Endothelial cell of umbilical vein (primary cell): ENCODE measurements at places on chromosomes 4 and X. TPM values are rescaled to one million over a fixed set of nuclear protein-coding genes. Genes with fewer than 3 reads are reported as not detected.

GRCh38 chr4:75654905-75655304 is 18.3 kb downstream of the G3BP2 start:
- DNase-seq, result no peak
- no peaks in the 10 kb centered on the region for H3K27me3 ChIP-seq
- peaks cover 13% of the 10 kb centered on the region for H3K4me1 ChIP-seq
- H3K36me3 ChIP-seq, result peaks cover 8% of the 10 kb centered on the region

DNA sequence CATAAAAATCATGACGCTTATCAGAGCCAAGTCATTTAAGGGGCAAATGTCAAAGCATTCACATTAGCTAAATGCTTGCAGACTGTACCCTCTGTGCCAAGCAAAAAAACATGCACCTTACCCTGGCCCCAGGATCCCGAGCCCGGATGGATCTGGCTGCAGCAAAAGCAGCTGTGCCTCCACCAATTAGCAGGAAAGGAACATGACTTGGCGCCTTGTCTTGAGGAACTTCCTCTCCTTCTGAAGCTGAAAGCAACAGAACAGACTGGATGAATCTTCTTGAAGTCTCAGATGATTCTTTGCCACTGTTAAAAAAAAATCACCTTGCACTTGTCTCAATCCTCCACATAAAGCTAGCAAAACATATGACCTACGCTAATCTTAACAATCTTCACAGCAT is 18.0 kb downstream of the AIFM1 start:
- no peak for DNase-seq
- no peaks in the 10 kb centered on the region for H3K4me1 ChIP-seq
- no peak overlapping the region for H3K27ac ChIP-seq
- no peaks in the 10 kb centered on the region for H3K36me3 ChIP-seq
- no peak overlapping the region for H3K4me3 ChIP-seq
- H3K27me3 ChIP-seq, result no peaks in the 10 kb centered on the region

- H3K4me3 ChIP-seq, result no peak overlapping the region
- H3K27me3 ChIP-seq, result no peaks in the 10 kb centered on the region
- no peak for DNase-seq
- no peaks in the 10 kb centered on the region for H3K4me1 ChIP-seq
- H3K36me3 ChIP-seq, result no peaks in the 10 kb centered on the region
- H3K27ac ChIP-seq, result no peak overlapping the region
Observed at GRCh38 chrX:46681849-46682248, 77.1 kb downstream of the SLC9A7 start.

DNA sequence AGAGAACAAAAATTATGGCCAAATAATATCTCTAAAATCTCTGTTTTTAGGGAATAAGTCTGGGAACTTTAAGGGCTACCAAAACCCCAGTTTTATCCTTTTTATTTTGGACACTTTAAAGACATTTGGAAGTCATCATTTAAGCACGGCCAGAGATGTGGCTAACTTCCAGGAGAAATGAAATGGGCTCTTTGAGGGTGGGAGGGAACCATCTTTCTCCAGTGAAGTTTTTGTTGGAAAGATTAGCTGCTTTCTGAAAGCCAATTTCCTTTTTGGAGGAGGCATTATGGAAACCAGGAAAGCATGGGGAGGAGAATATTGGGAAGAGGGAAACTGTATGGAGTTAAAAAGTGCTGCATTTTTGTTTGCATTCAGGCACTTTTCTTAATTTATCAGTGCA is 4.8 kb downstream of the VSIG1 start:
- H3K27me3 ChIP-seq, result no peaks in the 10 kb centered on the region
- H3K36me3 ChIP-seq, result no peaks in the 10 kb centered on the region
- no peak overlapping the region for H3K27ac ChIP-seq
- H3K4me3 ChIP-seq, result no peak overlapping the region
- no peaks in the 10 kb centered on the region for H3K4me1 ChIP-seq

DNA sequence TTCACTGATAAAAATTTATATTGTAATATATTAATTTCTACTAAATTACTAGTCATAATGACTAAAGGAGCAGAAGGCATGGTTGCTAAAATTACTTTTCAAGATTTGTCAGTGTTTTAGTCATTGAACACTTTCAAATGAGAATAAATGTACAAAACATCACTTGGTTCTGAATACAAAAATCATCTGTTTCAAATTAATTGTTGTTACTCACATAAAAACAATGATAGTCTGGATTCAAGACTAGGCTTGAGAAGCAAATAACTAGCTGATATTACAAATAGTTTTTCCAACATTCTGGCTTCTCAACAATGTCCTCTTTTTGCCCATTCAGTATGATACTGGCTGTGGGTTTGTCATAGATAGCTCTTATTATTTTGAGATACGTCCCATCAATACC is 112.5 kb downstream of the ANAPC10 start:
- H3K27ac ChIP-seq, result no peak overlapping the region
- H3K36me3 ChIP-seq, result no peaks in the 10 kb centered on the region
- DNase-seq, result no peak
- no peaks in the 10 kb centered on the region for H3K27me3 ChIP-seq
- H3K4me3 ChIP-seq, result no peak overlapping the region

GRCh38 chr4:76279462-76279861 is 27.1 kb upstream of the STBD1 start:
- DNase-seq, result no peak
- H3K4me3 ChIP-seq, result no peak overlapping the region
- peaks cover 11% of the 10 kb centered on the region for H3K27me3 ChIP-seq
- no peaks in the 10 kb centered on the region for H3K4me1 ChIP-seq

DNA sequence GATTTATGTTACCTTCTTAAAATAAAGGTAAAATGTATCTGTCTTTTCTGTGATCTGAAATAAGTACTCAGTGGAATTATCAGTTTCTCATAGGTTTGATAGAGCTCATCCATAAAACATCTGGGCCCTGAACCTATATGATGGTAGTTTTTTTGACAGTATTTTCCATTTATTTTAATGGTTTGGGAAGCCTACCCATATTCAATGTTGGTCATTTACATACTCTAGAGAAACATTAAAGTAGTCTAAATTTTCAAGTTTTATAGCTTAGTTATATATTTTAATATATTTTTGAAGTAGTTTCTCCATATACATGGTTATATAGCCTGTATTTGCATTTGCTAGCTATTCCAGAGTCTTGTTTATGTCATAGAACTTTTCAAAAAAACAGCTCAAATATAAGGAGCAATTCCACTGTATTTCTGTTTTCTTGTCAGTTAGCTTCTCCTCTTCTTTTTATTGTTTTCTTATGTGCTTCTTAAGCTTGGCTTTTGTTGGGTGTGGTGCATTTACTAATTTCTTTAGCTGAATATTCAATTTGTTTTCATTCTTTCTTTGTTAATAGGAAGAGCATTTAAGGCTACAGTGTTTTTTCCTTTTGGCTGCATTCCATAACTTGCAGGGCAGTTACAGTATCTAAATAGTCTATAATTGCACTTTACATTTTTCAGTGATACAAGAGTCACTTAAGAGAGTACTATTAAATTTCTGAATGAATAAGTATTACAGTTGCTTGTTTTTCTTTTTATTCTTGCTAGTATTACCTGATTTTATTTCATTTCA is 181.4 kb downstream of the DKK2 start:
- H3K4me1 ChIP-seq, result no peaks in the 10 kb centered on the region
- H3K36me3 ChIP-seq, result no peaks in the 10 kb centered on the region
- H3K27ac ChIP-seq, result no peak overlapping the region

GRCh38 chr4:72564184-72564583 is 4.8 kb downstream of the ADAMTS3 start:
- H3K4me1 ChIP-seq, result peaks cover 15% of the 10 kb centered on the region
- no peak overlapping the region for H3K4me3 ChIP-seq
- no peaks in the 10 kb centered on the region for H3K27me3 ChIP-seq
- no peak overlapping the region for H3K27ac ChIP-seq

- no peak for DNase-seq
- H3K4me1 ChIP-seq, result no peaks in the 10 kb centered on the region
- no peaks in the 10 kb centered on the region for H3K27me3 ChIP-seq
- no peak overlapping the region for H3K27ac ChIP-seq
- H3K4me3 ChIP-seq, result no peak overlapping the region
- H3K36me3 ChIP-seq, result no peaks in the 10 kb centered on the region
Observed at GRCh38 chr4:63728480-63729177, 680.6 kb downstream of the TECRL start.

DNA sequence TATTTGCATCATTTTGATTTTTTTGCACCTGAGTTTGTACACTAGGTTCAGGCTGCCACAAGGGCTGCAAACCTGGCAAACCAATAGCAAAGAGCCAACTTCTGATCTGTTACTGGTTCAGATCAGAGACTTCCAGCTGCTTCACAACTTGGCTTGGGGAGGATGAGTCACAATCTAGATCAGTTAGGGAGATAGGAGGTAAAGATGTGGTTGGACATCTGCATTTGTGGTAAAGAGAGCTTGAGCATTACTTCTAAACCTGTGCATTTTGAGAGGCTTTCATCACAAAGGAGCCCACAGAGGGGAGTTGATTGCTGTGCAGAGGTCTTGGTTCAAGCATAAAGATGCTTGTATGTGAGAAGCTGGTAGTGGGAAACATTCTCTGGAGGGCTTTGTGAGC is 34.5 kb downstream of the LINC00632 start:
- no peak for DNase-seq
- H3K27ac ChIP-seq, result no peak overlapping the region
- H3K4me1 ChIP-seq, result no peaks in the 10 kb centered on the region
- no peaks in the 10 kb centered on the region for H3K36me3 ChIP-seq

DNA sequence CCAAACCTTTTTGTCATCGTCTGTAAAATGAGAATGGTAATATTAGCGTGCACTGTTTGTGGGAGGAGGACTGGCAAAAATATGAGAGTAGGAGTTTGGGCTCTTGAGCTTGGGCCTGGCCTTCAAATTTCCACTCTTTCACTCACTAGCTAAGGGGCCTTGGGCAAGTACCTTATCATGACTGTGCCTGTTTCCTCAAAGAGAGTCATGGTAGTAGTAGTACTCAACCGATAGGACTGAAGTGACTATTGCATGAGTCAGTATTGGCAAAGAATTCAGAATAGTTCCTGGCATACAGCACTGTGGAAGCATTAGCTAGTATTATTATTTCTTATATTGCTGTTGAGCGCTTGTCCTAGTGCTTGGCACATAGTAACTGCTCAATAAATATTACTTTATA is 16.0 kb upstream of the RBM3 start:
- H3K4me3 ChIP-seq, result no peak overlapping the region
- peak; percentile 53 for DNase-seq
- no peaks in the 10 kb centered on the region for H3K36me3 ChIP-seq
- H3K27ac ChIP-seq, result peak overlapping the region; percentile 41

- H3K36me3 ChIP-seq, result no peaks in the 10 kb centered on the region
- H3K4me3 ChIP-seq, result no peak overlapping the region
- no peaks in the 10 kb centered on the region for H3K4me1 ChIP-seq
Observed at GRCh38 chr4:179521952-179522351, 2079.7 kb upstream of the AGA start.

- H3K27me3 ChIP-seq, result no peaks in the 10 kb centered on the region
- H3K4me3 ChIP-seq, result no peak overlapping the region
- DNase-seq, result no peak
- H3K36me3 ChIP-seq, result no peaks in the 10 kb centered on the region
- no peaks in the 10 kb centered on the region for H3K4me1 ChIP-seq
Observed at GRCh38 chr4:181933471-181933870, 309.7 kb upstream of the TENM3 start.

- no peak for DNase-seq
- H3K4me3 ChIP-seq, result no peak overlapping the region
- no peaks in the 10 kb centered on the region for H3K36me3 ChIP-seq
- H3K4me1 ChIP-seq, result no peaks in the 10 kb centered on the region
Observed at GRCh38 chr4:100809506-100809905, 291.7 kb upstream of the EMCN start.

- no peaks in the 10 kb centered on the region for H3K27me3 ChIP-seq
- peak overlapping the region; percentile 64 for H3K27ac ChIP-seq
- peaks cover 23% of the 10 kb centered on the region for H3K4me1 ChIP-seq
- H3K36me3 ChIP-seq, result no peaks in the 10 kb centered on the region
Observed at GRCh38 chr4:6278801-6279197, 9.1 kb downstream of the WFS1 start.

DNA sequence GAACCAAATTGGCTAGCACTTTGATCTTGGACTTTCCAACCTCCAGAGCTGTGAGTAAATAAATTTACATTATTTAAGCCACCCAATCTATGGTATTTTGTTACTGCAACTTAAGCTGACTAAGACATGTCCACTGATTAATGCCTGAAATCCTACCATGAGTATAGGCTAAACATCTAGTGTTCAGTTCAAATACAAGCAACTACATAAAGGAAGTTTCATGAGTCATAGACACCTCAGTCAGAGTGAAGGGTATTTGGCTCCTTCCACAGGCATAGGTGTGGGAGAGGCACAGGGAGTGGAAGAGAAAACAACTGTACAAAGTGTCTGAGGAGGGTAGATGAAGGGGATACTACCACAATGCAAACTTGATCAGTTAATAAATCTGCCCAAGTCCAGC is 35.5 kb upstream of the PCDH19 start:
- no peak overlapping the region for H3K27ac ChIP-seq
- no peaks in the 10 kb centered on the region for H3K36me3 ChIP-seq
- H3K27me3 ChIP-seq, result no peaks in the 10 kb centered on the region
- H3K4me3 ChIP-seq, result no peak overlapping the region
- peaks cover 10% of the 10 kb centered on the region for H3K4me1 ChIP-seq

- no peak overlapping the region for H3K27ac ChIP-seq
- H3K36me3 ChIP-seq, result no peaks in the 10 kb centered on the region
- DNase-seq, result peak; percentile 14
- no peaks in the 10 kb centered on the region for H3K4me1 ChIP-seq
- H3K27me3 ChIP-seq, result no peaks in the 10 kb centered on the region
Observed at GRCh38 chrX:22666441-22666840, 333.3 kb upstream of the DDX53 start.

DNA sequence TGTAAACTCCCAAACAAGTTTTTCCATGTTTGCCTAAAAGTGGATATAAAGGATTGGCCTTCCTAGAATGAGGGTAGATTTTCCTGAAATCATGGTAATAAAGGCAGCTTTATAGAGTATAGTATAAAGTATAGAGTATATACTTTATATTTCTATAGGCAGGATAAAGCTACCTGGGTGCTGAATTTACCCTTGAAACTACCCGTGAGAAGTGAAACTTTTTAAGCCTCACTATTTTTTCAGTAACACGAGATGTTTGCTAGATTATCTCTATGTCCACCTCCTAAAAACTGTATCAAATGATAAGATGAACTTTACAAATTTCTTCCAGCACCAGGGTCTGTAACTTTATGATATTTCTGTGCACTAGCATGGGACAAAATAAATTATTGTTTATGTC is 340.0 kb upstream of the GALNTL6 start:
- H3K27ac ChIP-seq, result no peak overlapping the region
- no peaks in the 10 kb centered on the region for H3K27me3 ChIP-seq
- DNase-seq, result no peak
- H3K4me3 ChIP-seq, result no peak overlapping the region
- H3K4me1 ChIP-seq, result no peaks in the 10 kb centered on the region
- no peaks in the 10 kb centered on the region for H3K36me3 ChIP-seq

Gene TRAM1L1
- total RNA-seq, result 0.88 and 1.1 TPM in 2 replicates

Gene EDA
- 0.44 and 1.2 TPM in 2 replicates for total RNA-seq

Gene RLIM
- 40.1 and 41.7 TPM in 2 replicates for total RNA-seq

Gene NSDHL
- total RNA-seq, result 40.0 and 43.4 TPM in 2 replicates

Gene GRID2
- total RNA-seq, result not detected in 2 replicates

Gene PAGE2B
- total RNA-seq, result not detected in 2 replicates

Gene P2RY4
- 0.21 TPM in 1 of 2 replicates, not detected in the other for total RNA-seq

Gene CD38
- total RNA-seq, result 0.31 TPM in 1 of 2 replicates, not detected in the other

Gene ATG4A
- total RNA-seq, result 27.7 and 28.7 TPM in 2 replicates

Gene ARMCX2
- total RNA-seq, result 75.2 and 103 TPM in 2 replicates

Gene KLHL4
- 19.3 and 20.9 TPM in 2 replicates for total RNA-seq

Gene PWWP3B
- not detected in 2 replicates for total RNA-seq
